ENCODE measurements at places on chromosomes 13 and 19.
A peak's percentile ranks its signal among the peaks of the same experiment; 100 is the strongest.

DNA sequence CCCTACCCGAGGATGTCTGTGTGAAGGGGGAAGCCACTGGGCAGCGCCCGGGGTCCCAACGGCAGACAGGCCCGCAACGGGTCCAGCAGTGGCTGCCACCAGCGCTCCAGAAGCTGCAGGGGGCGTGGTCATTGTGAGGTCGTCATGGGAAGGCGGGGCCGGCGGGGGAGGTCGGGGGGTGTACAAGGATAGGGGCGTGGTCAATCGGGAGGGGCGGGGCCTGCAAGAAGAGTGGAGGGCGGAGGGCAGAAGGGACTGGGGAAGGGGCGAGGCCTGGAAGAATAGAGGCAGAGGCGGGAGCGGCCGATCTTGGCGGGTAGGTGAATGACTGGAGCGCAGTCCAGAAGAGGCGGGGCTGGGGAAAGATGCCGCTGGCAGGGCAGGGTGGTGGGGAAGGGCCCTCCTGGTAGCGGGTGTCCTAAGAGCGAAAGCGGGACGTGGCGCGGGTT is 4.4 kb downstream of the FUZ start:
- peak; percentile 73 for DNase-seq

DNA sequence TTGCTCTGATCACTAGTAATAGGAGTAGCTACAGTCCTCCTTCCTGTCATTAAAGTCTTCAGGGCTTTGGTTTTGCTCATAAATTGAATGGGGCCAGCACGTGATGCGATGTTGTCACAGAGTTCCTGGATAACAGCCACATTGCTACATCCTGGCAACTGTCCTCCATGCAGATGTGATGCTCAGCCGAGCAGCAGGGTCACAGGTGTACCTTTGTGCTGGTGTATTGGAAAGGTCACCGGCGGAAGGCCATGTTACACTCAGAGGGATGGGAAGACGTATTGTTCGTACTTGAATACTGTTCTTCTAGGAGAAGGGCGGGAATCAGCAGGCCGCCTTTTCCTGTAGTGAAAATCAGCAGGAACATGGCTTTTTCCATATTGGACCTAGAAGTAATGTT is 713.8 kb upstream of the GPC6 start:
- no peak for DNase-seq

DNA sequence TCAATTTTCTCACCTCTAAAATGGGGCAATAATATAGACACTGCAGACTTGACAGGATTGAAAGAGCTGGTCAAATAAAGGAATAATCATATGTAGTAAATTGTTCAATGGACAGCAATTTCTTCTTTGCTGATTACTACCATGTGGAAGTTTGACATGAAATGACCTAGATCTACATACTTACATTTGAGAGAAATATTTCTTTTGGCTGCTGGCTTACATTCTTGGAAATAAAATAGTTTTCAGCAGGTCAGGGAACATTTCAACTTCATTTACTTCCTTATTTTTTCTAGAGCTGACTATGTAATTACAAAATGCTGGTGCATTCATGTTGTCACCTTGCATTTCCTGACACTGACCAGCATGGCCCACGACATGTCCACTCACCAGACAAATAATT is 294.6 kb upstream of the MIR17HG start:
- no peak for DNase-seq

DNA sequence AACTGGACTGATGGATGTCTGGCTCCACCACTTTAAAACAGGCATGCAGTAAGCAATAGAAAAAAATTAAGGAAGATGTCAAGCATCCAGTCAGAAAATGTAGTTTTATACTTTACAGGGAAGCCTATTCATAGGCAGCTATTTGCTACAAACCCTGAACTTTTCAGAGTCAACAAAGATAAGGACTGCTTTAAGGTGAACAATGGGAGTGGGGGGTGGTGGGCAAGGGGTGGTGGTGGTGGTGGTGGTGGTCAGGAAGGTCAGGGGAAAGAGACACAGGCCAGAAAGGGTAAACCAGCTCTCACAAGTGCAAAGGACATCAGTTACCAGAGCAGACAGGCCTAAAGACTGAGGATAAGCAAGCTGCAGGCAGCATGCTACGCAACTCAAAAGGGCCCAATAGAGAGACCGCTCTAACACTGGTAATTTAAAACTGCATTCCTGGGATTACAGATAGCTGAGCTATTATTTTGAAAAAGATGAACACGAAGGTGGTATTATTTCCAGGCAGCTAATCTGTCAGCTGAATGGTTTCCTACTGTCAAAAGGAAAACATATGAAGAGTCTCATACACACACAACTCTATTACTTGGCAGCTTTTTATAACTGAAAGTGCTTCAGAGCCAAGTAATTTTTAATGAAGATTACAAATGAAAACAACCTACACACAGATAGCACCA is 14.8 kb downstream of the BRD4 start:
- DNase-seq: no peak

- no peak for DNase-seq
Measured at GRCh38 chr19:18097993-18098890, 664 bp downstream of the MAST3 start.
